LNCaP clone FGC (cell line): ENCODE measurements at places on chromosomes 4 and X.

DNA sequence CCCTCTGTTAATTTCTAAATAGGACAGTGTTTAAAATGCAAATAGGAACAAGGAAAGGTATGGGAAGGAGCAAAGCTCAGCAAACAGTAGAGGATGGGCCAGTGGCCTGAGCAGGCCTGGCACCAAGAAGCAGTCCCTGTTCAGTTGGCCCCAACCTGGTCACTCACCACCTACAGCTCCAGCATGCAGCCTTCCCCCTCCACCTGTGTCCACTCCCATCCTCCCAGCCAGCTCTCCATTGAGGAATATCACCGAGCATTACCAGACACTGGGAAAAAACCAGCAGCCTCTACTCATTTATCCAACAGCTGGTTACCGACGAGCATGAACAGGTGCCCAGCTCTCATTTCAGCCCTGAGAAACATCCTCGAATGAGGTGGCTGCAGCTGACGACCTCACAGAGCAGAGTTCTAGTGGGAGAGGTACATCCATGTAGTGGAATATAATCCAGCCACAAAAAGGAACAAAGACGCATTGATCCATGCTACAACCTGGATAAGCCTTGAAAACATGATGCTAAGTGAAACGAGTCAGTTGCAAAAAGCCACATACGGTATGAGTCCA, 25.6 kb downstream of the CD99L2 start:
- DNase-seq = no peak

- no peak for DNase-seq
Measured at GRCh38 chr4:100299046-100299840, 109.0 kb upstream of the DDIT4L start.

- no peak for DNase-seq
Measured at GRCh38 chr4:57220172-57220571, 110.0 kb upstream of the IGFBP7 start.

- no peak for DNase-seq
Measured at GRCh38 chrX:57329008-57329407, 42.5 kb downstream of the FAAH2 start.

DNA sequence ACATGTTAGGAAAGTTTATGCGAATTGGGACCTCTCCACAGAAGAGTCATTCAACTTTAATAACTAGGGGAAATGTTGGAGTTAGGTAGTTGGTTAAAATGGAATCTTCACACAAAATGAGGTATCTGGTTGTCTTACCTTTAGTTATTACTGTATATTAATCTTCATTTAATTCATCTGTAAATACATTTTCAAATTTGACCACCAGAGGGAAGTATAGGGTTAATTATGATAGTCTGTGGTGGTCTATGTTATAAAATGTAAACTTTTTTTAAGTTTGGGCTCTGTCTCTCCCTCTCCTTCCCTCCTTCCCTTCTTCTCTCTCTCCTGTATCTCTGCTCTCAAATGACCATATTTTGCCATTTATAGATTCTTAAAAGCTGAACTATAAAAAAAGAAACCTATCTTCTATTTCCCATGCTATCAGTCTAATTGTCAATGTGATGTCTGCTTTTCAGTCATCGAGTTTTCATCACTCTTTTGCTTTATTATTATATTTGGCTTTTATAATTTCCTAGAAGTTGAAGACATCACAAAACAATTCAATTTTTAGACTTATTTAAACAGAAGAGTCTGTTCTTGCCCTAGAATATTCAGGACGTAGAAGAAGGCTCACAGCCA, 49.8 kb downstream of the TMEM144 start:
- DNase-seq = no peak

DNA sequence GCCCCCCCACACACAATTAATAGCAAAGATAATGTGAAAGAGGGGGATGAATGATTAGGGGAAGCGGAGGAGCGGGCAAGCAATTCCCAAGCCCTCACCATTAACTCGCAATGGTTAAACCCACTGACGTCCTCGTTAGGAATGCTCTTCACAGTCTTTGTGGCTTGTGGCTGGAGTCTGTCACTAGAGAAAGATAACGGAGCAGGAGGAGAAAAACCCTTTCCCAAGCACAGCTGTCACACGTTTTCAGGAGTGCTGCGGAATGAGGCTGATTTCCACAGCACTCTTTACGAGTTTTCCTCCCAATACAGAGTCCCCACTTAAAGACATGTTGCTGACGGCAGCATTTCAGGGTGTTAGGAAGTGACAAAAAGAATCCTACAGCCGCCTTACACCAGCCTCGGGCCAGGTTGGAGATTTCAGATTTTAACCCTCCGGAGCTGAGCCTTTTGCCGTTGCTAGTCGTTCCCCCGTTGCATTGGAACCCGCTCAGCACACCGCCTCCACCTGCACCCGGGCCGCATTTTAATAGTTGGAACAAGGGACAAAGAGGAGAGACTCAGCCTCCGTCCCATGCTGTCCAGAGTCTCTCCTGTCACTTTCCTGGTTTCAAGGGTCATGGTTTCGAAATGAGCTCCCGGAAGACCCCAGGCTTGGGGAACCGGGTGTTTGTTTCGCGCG, 92.2 kb downstream of the GEMIN8 start:
- DNase-seq = no peak

- no peak for DNase-seq
Measured at GRCh38 chr4:113981591-113981990, 2.1 kb upstream of the ARSJ start.

DNA sequence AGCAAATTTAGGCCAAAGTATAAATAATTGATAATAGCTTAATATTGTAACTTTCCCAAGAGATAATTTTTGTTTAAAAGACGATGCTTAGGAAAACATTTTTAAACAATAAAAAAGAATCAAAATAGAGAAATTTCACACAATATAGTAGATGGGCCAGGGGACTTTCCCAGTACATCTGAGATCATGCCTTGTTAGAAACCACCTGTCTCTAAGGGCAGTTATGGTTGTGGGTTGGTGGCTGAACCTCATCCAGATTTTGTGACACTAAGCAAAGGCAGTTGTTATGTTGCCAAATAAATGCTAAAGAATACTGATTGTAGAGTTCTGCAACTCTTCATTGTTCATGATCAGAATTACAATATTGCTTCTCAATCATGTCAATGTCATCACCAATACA, 270.6 kb downstream of the BANK1 start:
- DNase-seq = no peak

- no peak for DNase-seq
Measured at GRCh38 chrX:51395810-51396728, 63.4 kb downstream of the NUDT10 start.

DNA sequence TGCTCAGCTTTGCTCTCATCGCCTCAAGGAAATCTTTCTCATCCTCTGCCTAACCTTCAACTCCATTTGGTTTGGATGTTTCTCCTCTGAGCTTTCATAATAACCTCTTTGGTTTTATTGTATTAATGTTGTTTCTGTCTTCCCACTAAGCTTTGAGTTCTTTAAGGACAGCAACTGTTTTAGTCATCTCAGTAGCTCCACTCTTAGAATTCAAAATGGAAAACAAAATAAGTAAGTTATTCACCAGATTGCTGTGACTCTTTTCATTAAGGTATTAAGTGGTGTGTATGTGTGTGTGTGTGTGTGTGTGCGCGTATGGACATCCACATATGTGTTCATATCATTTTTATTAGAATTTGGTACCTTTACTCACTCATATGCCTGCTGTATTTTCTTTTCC, 279.2 kb upstream of the BOD1L1 start:
- no peak for DNase-seq

GRCh38 chr4:158322109-158322508, 111.8 kb downstream of the TMEM144 start:
- DNase-seq = no peak

DNA sequence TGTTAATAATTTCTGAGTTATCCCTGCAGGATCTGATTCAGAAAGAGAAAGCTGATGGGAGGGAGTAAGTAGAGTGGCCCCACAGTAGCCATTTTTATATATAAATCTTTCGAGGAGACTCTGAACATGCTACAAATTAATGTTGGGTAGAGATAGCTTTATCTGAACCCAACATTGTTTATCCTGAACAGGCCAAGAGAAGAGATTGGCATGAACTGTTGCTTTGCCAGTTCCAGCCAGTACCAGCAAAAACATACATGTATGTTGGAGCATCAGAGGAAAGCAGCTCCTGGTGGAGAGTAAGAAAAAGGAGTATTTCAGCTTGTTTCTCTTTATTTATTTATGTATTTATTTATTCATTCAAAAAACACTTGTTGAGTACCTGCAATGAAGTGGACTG, 1.6 kb downstream of the MAOA start:
- no peak for DNase-seq

- no peak for DNase-seq
Measured at GRCh38 chr4:13704761-13705160, 77.2 kb upstream of the BOD1L1 start.

GRCh38 chr4:114077610-114078009, 98.2 kb upstream of the ARSJ start:
- no peak for DNase-seq

DNA sequence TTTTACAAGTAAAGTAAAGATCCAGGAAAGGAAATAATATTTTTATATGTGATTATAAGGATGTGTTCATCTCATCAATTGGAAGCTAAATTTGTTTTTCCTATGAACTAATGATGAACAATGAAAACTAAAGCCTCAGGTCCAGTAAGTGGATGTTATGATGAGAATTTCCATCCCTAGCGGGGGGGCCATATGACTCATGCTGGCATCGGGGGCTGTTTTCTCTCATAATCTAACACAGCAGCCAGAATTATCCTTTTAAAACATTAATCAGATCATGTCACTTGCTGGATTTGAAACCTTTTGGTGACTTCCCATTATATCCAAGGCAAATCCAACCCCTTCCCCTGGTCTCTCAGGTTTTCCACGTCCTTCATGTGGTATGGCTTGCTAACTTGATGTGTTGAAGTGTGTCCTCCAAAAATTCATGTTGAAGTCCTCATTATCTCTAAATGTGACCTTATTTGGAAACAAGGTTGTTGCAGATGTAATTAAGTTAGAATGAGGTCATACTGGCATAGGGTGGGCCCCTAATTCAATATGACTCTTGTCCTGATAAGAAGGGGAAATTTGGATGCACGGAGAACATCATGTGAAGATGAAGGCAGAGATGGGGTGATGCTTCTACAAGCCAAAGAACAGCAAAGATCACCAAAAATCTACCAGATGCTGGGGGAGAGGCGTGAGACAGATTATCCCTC, 96.8 kb downstream of the AKAP4 start:
- DNase-seq = no peak

DNA sequence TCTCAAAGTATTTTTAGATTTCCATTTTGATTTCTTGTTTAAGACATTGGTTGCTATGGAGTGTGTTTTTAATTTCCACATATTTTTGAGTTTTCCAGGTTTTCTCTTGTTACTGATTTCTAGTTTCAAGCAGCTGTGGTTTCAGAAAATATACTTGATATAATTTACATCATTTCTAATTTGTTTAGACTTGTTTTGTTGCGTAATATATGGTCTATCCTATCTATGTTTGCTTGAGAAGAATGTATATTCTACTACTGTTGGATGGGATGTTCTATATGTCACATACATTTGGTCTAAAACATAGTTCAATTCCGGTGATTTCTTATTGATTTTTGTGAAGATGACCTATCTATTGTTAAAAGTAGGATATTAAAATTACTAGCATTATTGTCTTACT, 170.5 kb upstream of the EMCN start:
- DNase-seq = no peak

GRCh38 chr4:51943221-51943620, 76.9 kb downstream of the LRRC66 start:
- no peak for DNase-seq

- DNase-seq = no peak
Measured at GRCh38 chr4:186092296-186092695, 12.2 kb upstream of the FAM149A start.

GRCh38 chr4:121176082-121176934, 12.2 kb upstream of the TNIP3 start:
- DNase-seq = no peak

- DNase-seq = no peak
Measured at GRCh38 chr4:184450743-184451535, 23.4 kb downstream of the IRF2 start.

DNA sequence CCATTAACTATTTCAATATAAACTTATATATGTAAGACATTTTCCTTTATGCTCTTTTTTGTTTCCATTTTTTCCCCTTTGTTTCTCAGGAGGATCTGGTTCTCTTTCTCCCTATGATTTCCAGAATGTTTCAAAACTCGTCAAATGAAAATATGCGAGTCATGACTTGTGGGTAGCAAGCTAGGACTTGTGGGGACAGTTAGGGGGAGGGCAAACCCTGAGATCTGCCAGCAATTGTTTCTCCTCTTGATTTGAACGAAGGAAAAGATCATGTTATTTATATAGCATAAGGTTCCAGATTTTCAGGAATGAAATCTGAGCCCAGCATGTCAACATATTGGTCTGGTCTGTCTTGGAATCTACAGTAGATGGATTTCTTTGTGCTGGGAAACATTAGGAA, 28.9 kb upstream of the GPC4 start:
- no peak for DNase-seq

DNA sequence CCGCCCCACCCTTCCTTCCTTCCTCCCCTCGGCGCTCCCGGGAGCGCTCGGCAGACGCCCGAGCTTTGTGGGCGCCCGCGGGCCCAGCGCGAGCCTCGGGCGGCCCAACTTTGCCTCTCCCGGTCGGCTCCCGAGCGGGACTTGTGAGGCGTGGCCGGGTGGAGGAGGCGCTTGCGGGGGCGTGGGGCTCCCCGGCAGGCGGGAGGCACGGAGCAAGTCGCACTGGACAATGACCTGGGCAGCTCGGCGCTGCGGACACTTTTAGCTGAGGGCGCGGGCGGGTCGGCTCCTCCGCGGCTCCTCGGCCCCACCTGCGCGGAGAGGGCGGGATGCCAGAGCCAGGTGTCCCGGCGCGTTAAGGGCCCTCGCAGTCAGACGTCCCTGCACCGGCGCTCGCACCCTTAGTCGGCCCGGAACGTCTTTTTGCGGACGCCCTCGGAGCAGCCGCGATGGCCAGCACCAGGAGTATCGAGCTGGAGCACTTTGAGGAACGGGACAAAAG, 385 bp downstream of the DCLK2 start:
- no peak for DNase-seq

GRCh38 chr4:121535351-121535750, 154.5 kb upstream of the QRFPR start:
- DNase-seq = no peak

GRCh38 chr4:176268963-176269362, at the start of gene ASB5:
Gene ASB5, minus strand, starts transcription at chr4:176269222. Its CDS starts 114 bp downstream, at chr4:176269108.
- no peak for DNase-seq

DNA sequence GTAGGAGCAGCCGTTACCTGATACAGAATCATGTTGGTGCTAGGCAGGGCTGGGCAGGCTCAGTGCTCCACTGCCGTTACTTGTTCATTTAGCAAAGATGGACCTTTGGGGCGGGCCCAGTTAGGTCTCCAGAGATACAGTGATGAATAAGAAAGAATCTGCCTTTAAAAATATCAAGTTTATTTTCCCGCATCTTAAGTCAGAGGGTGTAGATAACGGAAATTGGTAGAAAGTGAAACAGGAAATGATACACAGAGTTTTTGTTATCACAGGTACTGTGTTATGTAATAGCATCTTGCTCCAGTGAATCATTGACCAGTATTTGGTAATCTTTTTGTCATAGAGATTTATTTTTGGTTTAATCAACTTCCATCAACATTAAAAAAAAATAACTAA, 5.5 kb downstream of the TMEM131L start:
- no peak for DNase-seq
